Stimulated activated CD8-positive, alpha-beta memory T cell treated with anti-CD3 and anti-CD28 coated beads, Interleukin-7, amount 100 ng/mL, for 48 hours (primary cell): ENCODE measurements at places on chromosomes 3 and 15.
A peak's percentile ranks its signal among the peaks of the same experiment; 100 is the strongest.

- DNase-seq, result peak; percentile 2
Measured at GRCh38 chr15:100201376-100202280, 140.1 kb downstream of the ADAMTS17 start.

DNA sequence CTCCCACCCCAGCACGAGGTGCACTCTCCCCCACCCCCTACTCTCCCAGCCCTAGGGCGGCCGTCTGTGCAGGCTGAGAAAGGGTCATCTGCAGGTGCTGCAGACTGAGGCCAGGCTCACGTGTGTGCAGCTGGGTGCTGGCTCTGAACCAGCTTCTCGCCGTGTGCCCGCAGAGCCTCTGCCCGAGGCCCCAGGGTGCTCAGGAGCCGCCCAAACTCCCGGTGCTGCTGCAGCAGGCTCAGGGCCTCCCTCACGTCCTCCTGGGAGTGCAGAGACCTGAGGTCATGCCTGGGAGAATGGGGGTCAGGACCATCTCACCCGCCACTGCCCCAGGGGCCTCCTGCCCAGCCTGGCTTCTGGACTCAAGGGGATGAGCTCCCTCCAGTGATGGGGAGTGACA, 17.2 kb downstream of the SPTBN5 start:
- no peak for DNase-seq

- DNase-seq, result no peak
Measured at GRCh38 chr3:33578325-33579177, 138.3 kb upstream of the UBP1 start.

DNA sequence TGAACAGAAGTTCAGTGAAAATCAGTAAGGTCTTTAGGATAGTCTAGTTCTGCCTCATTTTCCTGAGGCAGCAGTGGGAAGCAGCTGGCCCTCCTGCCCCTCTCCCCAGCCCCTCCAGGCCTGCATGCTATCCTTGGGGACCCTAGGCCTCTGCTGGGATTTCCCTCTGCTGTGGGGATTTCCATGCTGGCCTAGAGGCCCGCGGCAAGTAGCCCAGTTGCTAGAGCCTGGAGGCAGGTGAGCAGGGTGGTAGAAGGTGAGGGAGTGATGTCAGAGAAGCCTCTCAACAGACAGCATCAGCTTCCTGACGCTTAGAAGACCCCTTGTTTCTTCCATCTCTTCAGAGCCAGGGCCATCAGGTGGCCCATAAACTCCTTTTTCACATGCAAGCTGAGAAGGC, 305.8 kb upstream of the THBS1 start:
- DNase-seq, result no peak

- no peak for DNase-seq
Measured at GRCh38 chr3:12444582-12445471, 39.5 kb upstream of the TSEN2 start.

DNA sequence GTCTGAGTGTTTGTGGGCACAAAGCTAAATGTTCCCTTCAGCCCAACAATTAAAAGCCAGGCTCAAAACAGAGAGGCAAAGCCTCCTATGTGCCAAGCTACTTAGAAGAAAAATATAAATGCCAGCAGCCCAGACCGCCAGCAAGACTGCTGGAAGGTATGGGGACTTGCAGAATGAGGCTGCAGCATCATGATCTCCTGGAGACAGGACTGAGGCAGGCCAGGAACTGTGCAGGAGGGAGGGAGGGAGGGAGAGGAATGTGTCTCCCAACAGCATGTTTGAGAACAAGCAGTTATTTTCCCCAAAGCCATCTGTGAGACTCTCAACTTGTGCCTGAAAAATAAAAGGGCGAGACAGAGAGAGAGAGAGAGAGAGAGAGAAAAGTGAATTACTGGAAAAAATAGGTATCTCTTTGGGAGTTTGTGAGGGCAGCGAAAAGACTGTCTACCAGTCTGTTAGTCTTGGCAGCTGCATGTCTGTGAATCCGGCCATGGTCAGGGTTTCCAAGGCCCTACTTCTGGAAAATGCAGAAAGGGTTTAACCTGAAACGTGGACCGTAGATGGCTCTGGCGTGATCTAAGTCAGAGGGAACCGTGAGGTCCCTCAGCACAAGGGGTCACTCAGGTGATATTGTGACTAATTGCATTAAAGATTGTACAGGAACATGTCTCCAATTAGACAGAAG, 139.7 kb upstream of the COL8A1 start:
- no peak for DNase-seq

DNA sequence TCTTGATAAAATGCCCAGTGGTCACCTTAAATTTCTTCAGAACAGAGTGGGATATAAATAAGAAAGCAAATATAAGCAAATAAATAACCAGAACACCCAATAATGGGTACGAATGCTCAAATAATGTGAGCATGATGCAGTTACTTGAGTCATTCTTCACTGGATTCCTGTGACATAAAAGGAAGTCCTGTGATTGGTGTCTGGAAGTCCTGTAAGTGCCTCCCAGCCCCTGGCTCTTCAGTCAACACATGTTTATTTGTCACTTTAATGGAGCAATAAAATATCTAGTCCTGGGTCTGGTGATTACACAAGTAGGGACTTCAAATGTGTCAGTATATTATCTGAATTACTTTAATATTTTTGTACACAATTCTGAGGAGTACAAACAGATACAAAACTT, 30.4 kb downstream of the TMEM212 start:
- no peak for DNase-seq

DNA sequence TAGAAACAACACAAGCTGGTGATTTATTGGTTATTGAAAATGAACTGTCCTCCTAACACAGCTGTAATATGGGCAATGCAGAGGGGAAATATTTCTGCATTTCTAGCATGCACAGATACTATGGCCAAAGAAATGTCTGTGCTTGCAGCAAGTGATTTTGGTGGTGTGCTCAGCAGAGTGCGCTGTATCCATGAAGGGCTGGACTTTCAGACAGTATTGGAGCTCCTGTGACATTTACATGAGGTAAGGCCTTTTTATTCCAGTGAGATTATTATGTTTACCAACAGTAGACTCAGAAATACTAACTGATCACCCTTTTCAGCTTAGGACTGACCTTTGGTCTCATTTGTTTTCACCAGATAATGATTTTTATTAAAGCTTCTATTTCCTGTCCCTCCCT, 1302.6 kb upstream of the EPHA6 start:
- DNase-seq, result no peak

GRCh38 chr3:136186344-136186743, 9.8 kb downstream of the MSL2 start:
- no peak for DNase-seq

GRCh38 chr3:150370999-150371398, 37.1 kb upstream of the TSC22D2 start:
- no peak for DNase-seq

- DNase-seq, result no peak
Measured at GRCh38 chr15:90780916-90781315, 63.8 kb downstream of the BLM start.

DNA sequence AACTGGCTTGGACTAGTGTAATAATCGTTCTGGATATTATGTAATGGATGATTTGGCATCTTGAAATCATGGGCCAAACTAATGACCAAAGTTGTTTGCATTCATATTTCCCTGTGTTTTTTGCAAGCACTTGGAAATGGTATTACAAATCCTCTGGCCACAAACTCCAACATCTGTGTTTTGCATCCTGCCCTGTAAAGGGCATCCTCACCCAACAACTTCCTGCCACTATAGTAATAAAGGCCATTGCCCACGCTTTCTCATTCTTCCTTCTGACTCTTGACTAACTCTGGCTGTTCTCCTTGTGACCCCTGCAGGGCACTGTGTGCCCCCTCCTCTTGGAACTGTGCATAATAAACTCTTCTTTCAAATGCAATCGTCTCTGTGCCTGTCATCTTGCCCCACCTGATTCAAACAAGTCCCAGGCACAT, 25.4 kb upstream of the PSMD6 start:
- no peak for DNase-seq

- no peak for DNase-seq
Measured at GRCh38 chr3:55827786-55828185, 340.7 kb upstream of the WNT5A start.

- DNase-seq, result no peak
Measured at GRCh38 chr3:58697561-58697960, 31.0 kb upstream of the FAM3D start.

DNA sequence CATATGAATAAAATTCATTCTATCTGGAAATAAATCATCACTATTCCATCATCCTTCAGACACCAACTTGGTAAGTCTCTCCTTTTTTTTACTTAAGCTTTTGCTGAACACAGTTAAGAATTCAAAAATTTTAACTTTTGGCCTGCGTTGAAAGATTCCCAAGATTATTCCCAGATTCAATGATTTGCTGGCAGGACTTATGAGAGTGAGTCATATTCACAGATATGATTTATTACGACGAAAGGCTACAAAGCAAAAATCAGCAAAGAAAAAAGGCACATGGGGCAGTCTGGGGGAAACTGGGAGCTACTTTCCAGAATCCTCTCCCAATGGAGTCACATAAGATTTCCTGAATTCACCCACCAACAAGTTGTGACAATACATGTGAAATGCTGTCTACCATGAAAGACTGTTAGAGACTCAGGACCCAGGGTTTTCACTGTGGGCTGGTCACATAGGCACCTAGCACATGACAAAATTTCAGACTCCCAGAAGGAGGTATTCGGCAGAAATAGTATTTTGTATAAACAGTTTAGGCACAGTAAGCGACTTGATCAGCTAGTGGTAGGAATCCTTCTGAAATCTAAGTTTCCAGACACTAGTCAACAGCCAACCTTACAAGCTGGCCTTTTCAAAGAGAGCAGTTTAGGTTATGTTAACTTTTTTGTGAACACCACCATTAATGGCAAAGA, 82.1 kb downstream of the DLG1 start:
- no peak for DNase-seq

GRCh38 chr3:197363553-197364409, 65.4 kb upstream of the DLG1 start:
- DNase-seq, result no peak

DNA sequence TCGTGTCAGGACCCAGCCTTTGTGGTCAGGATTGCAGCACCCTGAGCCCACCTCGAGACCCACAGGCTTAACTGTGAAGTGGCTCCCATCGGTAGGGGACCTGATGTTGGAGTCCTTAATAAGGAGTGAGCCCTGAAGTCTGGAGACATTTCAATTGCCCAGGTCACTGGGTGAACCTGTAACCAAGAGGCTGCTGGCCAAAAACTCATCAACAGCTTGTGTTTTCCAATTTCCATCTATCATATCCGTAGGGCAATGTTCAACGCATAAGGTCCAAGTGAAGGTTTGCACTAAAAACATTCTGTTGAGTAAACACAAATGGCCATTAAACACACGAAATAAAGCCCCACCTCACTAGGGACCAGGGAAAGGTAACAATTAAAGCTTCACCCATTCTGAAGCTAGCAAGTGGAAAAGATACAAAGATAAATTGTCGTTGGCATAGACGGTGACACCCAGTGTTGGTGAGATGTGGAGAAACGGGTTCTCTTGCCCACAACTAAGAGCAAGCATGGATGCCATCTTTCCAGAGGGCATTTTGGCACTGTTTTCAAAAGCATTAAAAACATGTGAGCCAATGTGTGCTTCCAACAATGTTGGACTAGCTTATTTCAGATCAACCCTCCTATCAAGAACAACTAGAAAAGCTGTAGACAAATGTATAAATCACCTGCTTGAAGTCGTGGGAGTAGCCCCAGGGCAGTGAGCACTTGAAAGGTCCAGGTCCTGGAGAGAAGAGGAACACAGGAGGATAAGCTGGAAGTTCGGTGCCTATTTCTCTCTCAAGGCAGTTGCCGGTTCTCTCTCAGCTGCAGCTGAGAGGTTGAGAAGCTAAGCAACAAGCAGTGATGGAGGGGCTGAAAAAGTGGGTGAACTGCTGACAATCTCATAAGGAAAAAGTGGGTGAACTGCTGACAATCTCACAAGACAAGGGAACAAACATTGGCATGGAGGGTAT, 56.3 kb upstream of the PCSK6 start:
- DNase-seq, result no peak

- DNase-seq, result no peak
Measured at GRCh38 chr15:65089206-65089824, 12.8 kb downstream of the KBTBD13 start.

GRCh38 chr3:32495609-32496008, 7.0 kb downstream of the CMTM6 start:
- no peak for DNase-seq

DNA sequence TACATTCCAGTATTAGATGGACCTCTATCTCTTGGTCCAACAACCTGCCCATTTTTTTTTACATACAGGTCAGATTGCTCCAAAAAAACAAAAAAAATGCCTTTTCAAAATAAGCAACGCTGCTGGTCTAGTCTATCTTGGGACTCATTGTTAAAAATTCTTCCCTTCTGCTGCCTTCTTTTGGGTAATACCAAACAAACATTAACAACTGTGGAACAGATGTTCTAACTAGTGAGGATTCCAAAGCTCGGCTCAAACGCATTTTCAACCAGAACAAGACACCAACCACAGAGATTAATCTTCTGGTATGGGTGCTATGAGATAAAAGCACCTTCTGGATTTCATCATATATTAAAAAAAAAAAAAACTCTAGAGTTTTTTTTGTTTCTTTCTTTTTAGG, 24.7 kb downstream of the ARHGAP31 start:
- DNase-seq, result no peak

- no peak for DNase-seq
Measured at GRCh38 chr3:31004025-31004678, 109.7 kb upstream of the GADL1 start.

GRCh38 chr15:59388670-59389069, 16.0 kb upstream of the MYO1E start:
- no peak for DNase-seq

- DNase-seq, result no peak
Measured at GRCh38 chr3:50375258-50375931, 16.1 kb upstream of the TMEM115 start.

- DNase-seq, result no peak
Measured at GRCh38 chr15:88043396-88043795, 213.1 kb downstream of the NTRK3 start.

DNA sequence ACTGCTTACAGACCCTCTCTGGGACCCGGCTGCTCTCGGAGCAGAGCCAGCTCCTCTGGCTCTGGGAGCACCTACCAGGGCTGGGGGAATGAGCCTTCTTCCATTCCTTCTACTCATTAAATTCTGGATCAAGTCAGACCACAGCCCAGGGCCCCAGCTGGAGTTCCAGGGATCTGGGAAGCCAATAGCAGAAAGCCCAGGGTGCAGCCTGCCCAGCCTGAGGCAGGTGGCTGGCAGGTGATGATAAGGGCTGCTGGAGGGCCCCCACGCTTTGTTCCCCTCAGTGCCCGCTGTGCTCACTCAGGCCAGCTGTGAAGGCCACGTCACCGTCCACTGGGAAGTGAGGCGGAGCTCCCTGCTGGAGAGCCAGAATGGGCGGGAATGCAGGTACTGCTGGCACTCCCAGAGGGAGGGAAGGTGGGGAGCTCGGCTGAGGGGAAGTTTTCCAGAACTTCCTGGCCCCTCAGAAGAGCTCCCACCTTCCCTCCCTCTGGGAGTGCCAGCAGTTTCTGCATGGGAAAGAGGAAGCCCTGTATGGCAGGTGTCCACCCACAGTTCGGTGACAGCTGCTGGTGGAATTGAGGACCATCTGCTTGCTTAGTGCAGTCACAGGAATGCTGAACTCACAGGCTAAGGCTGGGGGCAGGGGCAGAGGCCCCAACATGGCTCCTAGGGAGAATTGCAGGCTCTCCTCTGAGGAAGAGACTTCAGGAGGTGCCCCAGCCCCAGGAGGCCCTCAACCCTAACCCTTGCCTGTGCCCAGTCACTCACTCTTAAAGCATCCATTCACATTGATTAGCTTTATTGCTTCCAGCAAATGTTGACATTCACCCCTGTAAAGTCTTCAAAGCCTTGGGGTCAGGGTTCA, 12.6 kb upstream of the RTP3 start:
- DNase-seq, result no peak

GRCh38 chr15:76165951-76166350, 106.2 kb downstream of the TMEM266 start:
- no peak for DNase-seq

GRCh38 chr3:30682434-30683155, 76.2 kb downstream of the TGFBR2 start:
- no peak for DNase-seq

- DNase-seq, result no peak
Measured at GRCh38 chr3:152961323-152961722, 126.4 kb downstream of the P2RY1 start.
